Cerebellum (tissue), 4 donors: ENCODE measurements at places on chromosomes 11 and 22. TPM values are rescaled to one million over a fixed set of nuclear protein-coding genes. Genes with fewer than 3 reads are reported as not detected.

The CRYBA4 gene
- not detected for total RNA-seq

The MCAT gene
- total RNA-seq = 16.9 TPM

The CCDC73 gene
- 0.36 TPM for total RNA-seq

The CNGA4 gene
- 0.36 TPM for total RNA-seq

The OR51A7 gene
- total RNA-seq = not detected

The OR8A1 gene
- total RNA-seq = not detected

The PLAAT2 gene
- not detected for total RNA-seq

The HBD gene
- total RNA-seq = not detected

The EHF gene
- total RNA-seq = 0.45 TPM

The ADAMTS15 gene
- 7.3 TPM for total RNA-seq

The TRIM29 gene
- total RNA-seq = 0.64 TPM

The CADM1 gene
- 147 TPM for total RNA-seq

The ATG16L2 gene
- 5.7 TPM for total RNA-seq

The LIPT2 gene
- 2.7 TPM for total RNA-seq

The NECTIN1 gene
- total RNA-seq = 20.1 TPM

The ANGPTL5 gene
- 0.45 TPM for total RNA-seq

The TRIM3 gene
- total RNA-seq = 63.9 TPM

The NAP1L4 gene
- total RNA-seq = 156 TPM

The SLC22A12 gene
- not detected for total RNA-seq

The OR10AG1 gene
- total RNA-seq = not detected

The CABP4 gene
- total RNA-seq = 0.27 TPM

The LRRC55 gene
- total RNA-seq = 12.7 TPM

The ADAMTS8 gene
- 1.5 TPM for total RNA-seq

The SHANK3 gene
- 6.4 TPM for total RNA-seq

The HOATZ gene
- total RNA-seq = not detected

The MMP7 gene
- not detected for total RNA-seq

The PAFAH1B2 gene
- total RNA-seq = 135 TPM

The IL17REL gene
- 0.27 TPM for total RNA-seq

The ANO1 gene
- total RNA-seq = 8.4 TPM

The SLC43A1 gene
- total RNA-seq = 3.3 TPM

The FAM180B gene
- not detected for total RNA-seq
